HT1080 (cell line): ENCODE measurements at places on chromosomes 11 and 22.

GRCh38 chr11:45885274-45885920 is at the start of gene MAPK8IP1:
TSS of gene MAPK8IP1 (plus strand) at chr11:45885651. CDS start at chr11:45885821, 170 bp downstream.
- no peak for DNase-seq

DNA sequence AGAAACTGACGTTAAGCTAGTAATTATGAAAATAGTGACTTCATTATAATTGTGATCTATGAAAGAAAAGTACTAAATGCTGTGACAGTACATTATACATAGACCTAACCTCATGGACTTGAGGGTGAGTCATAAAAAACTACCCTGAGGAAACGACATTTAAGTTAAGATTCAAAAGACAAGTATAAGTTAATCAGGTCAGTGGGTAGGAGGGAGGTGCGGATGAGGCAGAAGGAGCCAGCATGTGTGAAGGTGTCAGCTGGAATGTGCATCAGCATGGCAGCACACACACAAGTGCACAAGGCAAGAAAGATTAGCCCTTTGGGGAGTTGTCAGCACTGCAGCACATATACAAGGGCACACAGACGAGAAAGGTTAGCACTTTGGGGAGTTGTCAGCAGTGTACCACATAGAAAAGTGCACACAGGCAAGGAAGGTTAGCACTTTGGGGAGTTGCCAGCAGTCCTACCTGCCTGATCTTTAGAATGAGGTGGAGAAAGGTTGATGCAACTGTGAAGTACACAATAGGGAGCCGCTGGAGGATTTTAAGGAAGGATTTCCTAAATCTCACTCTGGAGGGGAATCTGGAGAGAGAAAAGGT is 31.6 kb upstream of the CAVIN3 start:
- no peak for DNase-seq

DNA sequence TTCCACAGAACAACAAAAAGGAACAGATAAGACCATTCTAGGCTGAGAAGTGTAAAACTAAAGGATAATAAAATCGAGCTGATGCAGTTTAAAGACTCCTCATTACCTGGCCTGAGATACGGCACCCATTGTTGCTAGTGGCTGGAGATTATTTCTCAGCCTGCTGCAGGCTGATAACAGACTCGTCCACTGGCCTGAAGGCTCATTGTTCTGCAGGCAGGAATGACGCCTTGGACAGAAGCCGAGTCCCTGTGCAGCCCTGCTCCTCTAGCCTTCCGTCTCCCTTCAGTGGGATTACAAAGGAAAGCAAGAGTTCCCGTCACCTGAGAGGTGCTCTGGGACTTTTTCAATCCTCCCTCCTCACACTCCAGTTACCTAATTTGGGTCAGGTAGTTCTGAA is 1065.3 kb downstream of the OPCML start:
- DNase-seq = no peak

DNA sequence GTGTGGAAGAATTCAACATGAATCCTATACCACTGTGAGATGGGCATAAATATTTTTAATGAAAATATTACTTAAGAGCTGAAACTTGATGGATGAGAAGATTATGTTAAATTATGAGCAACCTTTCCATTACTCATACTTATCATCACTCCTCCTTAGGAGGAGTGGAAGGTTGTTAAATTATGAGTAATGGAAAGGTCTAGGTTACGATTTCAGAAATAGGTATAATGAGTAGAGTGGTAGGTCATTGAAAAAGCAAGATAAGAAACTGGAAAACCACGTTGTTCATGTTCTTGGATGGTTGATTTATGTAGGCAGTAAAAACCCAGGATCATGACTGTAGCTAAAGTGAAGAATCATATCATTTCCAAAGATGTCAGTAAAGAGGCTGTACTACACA is 973.2 kb upstream of the RAG2 start:
- DNase-seq = no peak

DNA sequence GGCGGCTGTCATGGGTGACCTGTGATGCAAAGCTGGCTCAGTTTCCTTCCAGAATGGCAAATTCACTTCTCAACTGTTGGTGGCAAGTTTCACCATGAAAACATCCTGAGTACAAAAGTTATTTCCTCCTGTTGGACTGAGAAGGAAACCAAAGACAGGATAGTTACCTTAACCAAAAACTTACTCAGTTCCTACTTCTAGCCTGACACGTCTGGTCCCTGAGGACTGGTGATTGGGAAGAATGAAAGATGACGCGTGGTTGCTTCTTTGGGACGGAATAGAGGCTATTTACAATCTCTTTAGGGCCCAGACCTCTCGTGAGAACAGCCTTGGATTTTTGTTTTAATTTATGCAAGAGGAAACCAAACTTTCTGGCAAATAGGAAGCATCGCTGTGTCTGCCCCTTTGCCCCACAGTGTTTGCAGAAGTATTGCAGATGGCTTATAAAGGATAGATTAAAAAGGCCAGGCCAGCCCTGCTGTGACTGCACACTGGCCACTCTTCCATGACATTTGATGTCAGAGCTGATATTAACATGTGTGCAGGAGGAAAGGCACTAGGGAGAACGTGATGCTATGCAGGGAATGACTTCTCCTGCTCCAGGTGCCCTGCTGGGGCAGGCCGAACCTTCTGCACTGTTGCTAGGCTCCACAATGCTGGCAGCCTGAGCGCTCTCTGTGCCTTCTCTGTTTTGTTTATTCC is 7.6 kb downstream of the VPS26B start:
- DNase-seq = no peak

DNA sequence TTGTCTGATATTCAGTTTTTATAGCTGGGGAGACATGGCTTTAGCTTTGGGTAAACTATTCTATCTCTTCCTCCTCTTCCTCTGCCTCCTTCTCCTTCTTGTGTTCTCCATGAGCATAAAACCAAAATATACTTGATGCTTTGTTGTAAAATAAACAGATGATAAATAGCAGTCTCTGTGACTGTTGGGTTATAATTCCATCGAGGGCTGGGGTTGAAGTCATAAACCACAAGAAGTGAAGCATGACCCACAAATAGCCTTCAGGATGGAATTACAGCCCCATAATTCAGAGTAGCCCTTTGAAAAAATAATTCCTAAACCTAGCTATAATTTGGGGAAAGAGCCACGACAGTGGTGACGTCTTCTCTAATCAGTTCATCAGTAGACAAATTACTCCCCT is 177.7 kb downstream of the SNX19 start:
- DNase-seq = no peak

GRCh38 chr11:19820100-19820499 is 107.5 kb downstream of the NAV2 start:
- peak; percentile 7 for DNase-seq

DNA sequence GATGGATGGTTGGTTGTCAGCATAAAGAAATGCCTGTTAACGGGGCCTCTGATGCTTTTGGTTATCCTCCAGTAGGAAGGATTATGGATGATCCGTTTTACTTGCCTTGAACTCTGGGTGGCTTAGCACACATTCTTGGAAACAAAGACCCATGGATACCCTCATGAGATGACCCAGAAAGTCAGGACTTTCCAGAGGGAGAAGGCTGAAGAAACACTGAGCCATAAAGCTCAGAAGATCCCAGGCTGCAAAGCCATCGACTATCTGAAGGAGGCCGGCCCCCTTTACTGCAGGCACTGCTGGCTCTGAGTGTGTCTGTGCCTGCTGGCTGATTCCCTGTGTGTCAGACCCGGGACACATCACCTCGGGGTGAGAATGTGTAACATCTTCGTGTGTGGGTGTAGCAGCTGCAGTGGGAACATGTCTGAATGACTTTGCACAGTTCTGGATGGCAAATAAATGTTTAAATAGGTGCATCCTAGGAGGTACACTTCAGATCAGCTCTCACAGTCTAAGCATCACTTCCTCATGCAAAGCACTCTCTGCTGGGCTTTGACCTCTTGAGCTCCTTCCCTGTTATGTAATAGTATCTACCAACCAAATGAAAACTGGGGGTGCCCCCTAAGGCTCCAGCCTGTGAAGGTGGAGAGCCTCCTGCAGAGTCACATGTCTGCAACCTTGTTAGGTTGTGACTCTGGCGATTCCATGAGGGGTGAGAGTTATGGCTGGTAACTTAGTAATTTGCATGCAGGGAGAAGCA is 1084.9 kb downstream of the TBC1D22A start:
- DNase-seq = no peak

DNA sequence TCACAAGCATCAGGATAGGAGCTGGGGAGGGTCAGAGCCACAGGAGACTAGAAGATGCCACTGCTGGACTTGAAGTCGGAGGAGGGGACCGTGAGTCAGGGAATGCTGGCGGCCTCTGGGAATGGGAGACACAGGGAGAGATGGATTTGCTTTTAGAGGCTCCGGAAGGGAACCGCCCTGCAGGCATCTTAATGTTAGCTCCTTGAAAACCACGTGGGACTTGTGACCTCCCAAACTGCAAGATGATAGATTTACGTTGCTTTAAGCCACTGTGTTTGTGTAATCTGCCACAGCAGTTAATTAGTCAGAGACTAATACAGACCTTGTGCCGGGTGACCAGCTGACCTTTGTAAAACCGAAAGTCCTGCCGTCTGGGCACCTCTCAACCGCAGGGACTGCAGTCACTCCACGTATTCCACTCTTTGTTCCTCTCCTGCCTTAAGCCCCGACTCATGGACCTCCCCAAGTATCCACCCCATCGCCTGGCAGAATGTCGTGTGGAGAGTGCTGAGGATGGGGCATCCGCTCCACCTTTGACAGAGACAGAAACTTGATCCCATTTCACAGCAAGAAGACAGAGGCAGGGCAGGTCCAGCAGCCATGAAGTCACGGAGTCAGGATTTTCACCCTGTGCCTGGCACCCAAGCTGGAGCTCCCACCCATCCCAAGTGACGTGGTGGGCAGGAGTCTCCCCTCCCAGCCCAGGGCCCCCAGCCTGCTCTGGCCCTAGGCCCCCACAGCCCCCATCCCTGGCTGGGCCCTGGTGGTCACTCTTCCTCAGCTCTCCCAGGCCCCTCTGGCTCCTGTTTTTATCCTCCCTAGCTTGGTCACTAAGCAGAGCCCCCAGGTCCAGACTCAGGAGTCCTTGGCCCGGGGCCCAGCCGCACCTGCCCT is 19.4 kb upstream of the CTSD start:
- peak; percentile 54 for DNase-seq

GRCh38 chr11:62026739-62027370 is 59.4 kb upstream of the FTH1 start:
- DNase-seq = no peak
